ENCODE measurements at places on chromosomes 3 and 15.

GRCh38 chr15:77042245-77042919 is 28.5 kb downstream of the TSPAN3 start:
- DNase-seq, result no peak

GRCh38 chr3:36893826-36894225 is 51.0 kb downstream of the TRANK1 start:
- DNase-seq, result no peak

- no peak for DNase-seq
These were observed 24.4 kb upstream of the SLC24A5 start for GRCh38 chr15:48096355-48096786.

DNA sequence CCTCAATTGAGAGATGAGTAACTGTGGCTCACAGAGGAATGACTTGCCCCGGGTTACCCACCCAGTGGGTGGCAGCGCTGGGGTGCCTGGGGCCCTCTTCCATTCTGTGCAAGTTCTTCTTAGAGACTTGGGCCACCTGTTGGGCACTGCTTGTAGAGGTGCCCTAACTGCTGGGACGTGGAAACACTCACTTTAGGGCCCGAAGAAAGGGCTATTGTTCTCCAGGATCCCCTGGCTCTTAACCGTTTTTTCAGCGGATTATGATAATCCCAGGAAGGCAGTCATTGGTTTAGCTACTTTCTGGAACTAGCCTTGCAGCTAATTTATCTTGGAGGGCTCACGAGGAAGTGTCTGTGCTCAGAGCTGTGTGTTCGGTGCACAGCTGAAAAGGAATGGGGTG is 66.0 kb upstream of the GCNT3 start:
- peak; percentile 7 for DNase-seq

DNA sequence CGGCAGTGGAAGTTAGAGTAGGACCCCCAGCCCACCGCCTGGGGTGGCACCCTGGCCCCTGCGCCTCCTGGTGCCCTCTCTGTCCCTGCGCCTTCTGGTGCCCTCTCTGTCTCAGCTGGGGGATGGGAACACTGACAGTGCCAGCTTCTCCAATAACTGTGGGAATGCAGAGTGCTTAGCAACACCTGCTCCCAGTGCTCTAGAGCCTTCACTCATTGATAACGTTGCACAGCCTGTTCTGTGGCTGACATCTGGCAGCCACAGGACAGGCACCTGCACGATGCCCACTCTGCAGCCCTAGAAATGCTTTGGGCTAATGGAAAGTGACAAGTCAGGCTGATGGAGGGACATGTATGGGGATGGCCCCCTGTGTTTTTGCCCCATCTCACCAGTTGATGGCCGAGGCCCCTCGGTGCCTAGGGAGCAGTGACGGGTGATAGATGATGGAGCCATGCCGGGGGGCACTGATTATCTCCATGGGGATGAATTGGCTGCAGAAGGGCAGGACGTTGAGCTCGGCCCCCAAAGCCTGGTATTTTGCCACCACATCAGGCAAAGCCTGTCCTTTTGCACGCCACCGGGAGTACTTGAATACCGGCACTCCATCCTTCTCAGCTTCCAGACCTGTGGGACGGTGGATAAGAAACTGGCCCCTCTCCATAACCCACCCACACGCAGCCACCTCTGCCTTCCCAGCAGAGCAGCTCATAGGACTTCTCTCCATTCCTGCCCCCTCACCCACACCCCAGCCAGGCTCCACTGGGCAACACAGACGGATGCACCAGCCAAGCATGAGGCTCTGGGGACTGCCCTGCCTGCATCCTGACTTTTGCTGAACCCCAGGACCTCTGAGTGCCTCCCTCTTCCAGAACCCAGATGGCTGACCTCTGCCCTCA is 22.1 kb downstream of the ALDH1L1 start:
- DNase-seq, result no peak

Data from HT1080 (cell line).